ENCODE measurements at places on chromosomes 4 and X.

GRCh38 chrX:41240509-41240908 is 93.5 kb upstream of the DDX3X start:
- DNase-seq, result no peak

- DNase-seq, result no peak
These were observed 360.3 kb upstream of the CXorf51B start for GRCh38 chrX:146449243-146449642.

GRCh38 chr4:102809190-102809589 is 18.2 kb downstream of the UBE2D3 start:
- no peak for DNase-seq

DNA sequence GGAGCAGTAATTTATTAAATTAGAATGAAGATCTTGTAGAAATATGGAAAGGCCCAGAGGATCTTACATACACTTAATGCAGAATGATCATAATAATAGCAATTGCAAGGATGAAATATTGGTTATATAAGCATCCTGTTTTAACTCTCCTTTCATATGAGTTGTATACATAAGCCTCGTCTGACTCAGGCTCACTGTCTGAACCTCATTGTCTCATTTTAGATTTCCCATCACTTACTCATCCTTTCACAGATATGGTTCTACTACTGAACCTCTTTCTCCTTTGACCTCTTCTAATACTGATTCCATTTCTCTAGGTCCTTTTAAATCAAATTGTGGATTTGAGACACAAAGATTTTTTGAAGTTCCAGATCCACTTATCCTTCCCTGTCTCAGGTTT is 277.3 kb upstream of the TRPC5 start:
- DNase-seq, result no peak

GRCh38 chrX:10165580-10166247 is 8.9 kb downstream of the CLCN4 start:
- DNase-seq, result no peak

Measured in posterior cingulate gyrus (tissue), 11 donors.